ENCODE measurements at places on chromosomes 7 and 10.

DNA sequence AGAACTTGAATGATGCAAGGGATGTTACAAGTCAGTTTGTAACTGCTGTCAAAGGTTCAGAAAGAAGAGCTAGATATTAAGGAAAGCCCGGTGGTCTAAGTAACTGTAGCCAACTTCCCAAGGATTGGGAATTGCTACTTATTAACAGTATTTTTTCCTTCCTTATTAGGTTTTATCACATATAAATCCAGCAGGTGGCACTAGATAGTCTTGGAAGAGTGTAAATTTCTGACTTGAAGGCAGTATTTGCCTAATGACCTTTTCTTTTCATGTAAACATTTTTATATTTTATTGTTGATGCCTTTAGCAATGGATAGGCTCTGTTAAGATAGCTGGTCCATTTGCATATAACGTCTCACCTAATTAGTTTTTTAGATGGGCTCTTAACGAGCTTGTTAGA lies 51.2 kb downstream of the ANLN start:
- peak; percentile 35 for DNase-seq

GRCh38 chr10:16777473-16778370 lies 39.5 kb downstream of the RSU1 start:
- peak; percentile 98 for DNase-seq

- DNase-seq = no peak
Measured at GRCh38 chr10:123557366-123558108, 108.6 kb upstream of the GPR26 start.

- DNase-seq = no peak
Measured at GRCh38 chr10:60820093-60820754, 41.9 kb downstream of the CDK1 start.

GRCh38 chr7:152395112-152395511 lies 40.7 kb downstream of the KMT2C start:
- DNase-seq = no peak

GRCh38 chr10:10138685-10139084 lies 879.0 kb upstream of the CELF2 start:
- no peak for DNase-seq
